ENCODE measurements at places on chromosomes 11 and 22.

GRCh38 chr11:5550440-5551095 is 2.2 kb upstream of the OR52H1 start:
- no peak for DNase-seq

- no peak for DNase-seq
Measured at GRCh38 chr22:46405901-46406300, 70.4 kb downstream of the TRMU start.

GRCh38 chr11:45815747-45816146 is 10.8 kb downstream of the SLC35C1 start:
- DNase-seq, result no peak

DNA sequence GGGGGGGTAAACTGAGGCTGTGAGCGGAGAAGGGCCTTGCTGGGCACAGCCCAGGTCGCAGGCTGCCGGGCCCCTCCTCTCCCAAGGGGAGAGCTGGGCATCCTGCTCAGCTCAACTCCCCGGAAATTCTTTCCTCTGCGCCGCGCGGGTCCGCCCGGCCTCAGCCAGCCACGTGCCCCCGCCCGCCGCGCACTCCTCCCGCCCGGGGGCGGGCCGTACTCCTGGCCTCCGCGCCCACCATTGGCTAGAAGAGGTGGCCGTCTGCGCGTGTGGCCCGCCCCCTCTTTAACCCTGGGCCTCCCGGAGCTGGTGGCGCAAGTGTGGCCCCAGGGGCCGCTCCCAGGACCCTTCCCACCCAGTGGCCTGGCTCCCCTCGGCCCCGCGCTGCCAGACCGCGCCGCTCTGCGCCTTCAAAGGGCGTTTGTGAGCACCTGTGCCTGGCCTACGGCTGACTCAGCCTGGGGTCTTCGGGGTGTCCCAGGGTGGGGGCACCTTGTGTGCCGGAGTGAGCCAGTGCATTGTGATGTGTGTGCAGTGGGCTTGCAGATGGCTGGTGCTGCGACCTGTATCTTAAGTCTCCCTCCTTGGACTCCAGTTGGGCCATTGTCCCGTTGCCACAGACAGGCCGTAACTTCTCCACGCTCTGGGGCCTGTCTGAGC is 2.0 kb downstream of the MRGPRF start:
- DNase-seq, result no peak

DNA sequence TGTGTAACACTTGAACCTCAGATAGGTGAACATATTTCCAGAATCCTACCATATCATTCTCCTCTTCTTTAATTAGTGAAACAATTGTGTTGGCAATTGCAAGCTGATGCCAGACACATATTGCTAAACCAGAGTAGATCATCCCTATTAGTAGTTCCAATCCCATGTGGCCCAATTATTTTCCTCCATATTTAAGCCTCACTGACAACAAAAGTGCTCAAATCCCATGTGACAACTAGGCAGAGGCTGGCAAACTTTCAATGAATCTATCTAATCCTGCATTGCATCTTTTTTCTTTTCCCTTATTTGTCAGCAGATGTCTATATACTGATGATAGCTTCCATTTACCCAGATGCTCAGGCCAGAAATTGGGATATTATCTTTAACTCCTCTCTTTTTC is 90.4 kb downstream of the GRIA4 start:
- no peak for DNase-seq

DNA sequence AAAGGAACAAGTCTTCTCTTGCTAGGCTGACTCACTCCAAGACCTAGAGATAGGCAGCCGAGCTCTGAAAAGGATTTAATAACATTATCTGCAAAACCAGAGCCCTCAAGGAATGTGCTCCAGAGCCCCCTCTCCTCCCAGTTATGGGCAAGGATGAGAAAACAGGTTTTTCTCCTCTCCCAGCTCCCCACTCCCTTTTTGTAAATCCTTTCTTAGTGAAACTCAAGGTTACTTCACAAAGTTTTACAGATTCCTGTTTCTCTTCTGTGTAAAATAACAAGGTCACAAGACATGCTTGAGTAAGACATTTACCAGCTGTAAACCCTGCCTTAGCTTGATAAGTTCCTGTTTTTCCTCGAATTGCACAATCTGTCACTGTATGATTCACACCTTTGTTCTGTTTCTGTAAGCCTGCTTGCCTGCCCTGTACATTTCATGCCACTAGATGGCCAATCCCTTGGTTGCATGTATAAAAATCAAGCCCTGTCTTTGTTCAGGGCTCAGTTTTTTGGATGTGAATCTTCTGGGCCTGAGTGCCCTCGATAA is 489.4 kb downstream of the KCNA4 start:
- DNase-seq, result no peak

DNA sequence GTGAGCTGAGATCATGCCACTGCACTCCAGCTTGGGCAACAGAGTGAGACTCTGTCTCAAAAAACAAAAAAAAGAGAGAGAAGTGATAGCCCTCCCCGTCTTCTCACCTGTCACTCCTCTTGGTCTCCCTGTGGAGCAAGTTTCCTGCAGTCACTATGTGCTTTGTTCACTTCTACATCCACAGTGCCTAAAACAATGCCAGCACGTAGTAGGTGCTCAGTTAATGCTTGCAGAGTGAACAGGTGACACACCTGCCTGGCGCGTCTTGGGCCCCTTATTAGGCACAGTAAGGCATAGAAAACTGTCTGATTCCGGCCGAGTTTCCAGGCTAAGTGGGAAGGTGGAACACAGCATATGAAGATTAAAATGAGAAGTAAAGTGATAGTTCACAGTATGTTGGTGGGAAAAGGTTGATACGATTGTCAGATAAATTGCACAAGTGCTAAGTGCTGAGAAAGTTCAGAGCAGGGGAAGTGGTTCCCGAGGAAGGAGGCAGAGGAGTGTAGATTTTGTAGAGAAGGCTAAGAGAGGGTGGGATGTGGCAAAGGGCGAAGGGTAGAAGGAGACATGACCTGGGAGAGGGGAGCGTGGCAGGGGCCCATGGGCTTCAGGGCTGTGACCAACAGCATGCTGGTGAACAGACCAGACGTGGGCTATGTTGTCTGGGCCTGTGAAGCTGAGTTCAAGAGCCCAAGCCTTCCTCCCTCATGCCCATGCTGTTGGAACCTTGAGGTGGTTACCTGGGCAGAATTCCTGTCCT is 41.9 kb downstream of the BCR start:
- no peak for DNase-seq

- DNase-seq, result no peak
Measured at GRCh38 chr11:125720781-125721180, 25.3 kb upstream of the PATE1 start.

DNA sequence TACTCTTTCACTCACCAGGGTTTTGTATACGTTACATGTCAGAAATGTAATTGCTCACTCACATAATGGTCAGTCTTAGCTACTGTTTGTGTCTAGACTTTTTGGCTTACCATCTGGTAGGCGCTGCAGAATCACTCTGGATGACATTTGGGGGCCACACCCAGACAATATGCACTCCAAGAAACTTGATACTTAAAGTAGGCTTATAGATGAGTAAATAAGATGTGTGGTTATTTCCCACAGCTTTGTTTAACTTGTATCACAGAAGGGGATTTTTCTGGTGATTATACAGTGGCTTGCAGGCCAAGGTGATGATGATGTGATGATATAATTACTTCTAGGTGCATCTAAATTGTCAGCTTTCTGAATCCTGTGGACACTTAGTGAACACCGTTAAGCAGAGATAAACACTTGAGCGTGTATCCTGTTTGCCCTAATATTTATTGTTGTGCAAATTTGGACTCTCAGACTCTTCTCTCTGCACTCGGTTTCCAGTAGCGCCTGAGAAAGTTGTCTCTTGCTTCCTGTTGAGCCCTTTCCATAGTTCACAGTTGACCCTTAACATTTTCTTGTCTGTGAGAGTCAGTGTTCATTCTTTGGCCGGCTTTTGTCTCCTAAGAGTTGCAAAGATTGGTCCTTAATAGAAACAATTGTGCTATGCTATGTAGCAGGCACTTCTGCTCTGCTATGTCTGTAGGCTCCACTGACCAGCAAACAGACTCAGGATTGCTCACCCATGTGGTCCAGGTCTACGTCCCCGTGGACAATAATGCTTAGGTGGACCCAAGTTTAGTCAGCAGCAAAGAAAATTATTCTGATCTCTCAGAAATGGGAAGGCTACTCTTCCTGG is 89.3 kb downstream of the PRR5L start:
- DNase-seq, result peak; percentile 70
